ENCODE measurements at places on chromosomes 11 and 22.

DNA sequence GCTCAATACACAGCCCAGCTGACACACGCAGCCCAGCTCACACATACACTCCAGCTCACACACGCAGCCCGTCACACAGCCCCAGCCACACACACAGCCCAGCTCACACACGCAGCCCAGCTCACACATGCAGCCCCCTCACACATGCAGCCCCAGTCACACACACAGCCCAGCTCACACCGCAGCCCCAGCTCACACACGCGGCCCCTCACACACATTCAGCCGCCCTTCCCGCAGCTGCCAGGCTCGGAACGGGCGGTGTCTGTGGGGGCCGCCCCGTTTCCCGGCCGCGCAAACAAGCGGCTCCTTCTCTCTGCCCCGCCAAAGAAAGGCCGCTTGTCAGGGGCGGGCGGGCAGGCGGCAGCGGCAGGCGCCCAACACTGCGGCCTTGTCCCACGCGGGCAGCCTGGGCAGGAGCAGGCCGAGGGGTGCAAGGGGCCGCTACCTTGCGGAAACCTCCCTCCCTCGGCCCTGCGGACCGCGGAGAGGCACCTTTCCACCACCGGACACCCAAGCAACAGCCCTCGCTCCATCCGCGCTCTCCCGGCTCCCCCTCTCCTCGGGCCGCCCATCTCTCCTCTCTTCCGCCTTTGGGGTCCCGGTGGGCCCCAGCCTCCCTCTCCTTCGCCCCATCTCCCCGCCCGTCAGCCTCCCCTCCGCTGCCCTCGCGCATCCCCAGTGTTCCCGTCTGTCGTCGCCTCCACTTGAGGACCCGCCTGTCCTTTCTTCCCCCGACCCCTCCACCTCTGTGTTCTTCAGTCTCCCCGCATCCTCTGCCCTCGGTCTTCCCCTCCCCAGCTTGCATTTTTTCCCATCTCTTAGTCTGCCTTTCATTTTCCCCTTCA lies 2.2 kb downstream of the PHLDB1 start:
- no peak for DNase-seq

GRCh38 chr11:92500453-92500852 lies 275.8 kb downstream of the FAT3 start:
- DNase-seq: no peak

- no peak for DNase-seq
Measured at GRCh38 chr11:123082977-123083376, 21.0 kb upstream of the HSPA8 start.

GRCh38 chr22:46935506-46936377 lies 173.3 kb downstream of the TBC1D22A start:
- no peak for DNase-seq

- DNase-seq: no peak
Measured at GRCh38 chr11:36631774-36632173, 33.7 kb upstream of the RAG2 start.

DNA sequence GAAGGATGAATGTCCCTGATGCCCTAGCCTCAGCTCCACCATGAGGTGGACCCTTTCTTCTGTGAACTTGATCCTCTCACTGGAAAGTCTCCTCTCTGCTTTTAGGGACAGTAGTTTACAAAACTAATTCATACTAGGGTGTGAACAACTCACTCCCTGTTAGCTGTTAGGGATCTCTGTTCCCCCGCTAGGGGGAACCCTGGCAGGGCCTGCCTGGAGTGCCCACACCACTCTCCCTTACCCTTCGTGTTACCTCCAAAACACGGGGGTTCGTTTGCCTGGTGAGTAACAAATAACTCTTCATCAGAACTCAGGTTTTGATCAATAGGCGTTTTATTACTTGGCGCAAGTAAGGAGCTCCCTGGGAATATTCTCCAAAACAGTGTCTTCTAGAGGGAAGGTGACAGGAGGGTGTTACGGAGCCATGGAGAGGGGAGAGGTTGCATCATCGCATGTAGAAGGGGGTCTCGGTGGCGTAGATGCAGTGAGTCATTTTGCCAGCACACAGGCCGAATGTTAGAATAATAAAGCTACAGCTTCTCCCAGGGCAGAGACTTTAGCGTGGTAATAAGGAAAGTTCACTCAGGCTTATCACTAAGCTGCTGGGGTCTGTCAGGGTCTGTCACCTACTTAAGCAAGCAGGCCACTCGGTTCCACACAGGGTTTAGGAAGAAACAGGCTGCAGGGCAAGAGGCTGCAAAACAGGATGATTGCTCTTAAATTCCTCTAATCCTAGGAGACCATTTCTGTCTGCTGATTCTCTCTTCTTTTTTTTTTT lies 45.8 kb downstream of the C11orf96 start:
- DNase-seq: no peak

DNA sequence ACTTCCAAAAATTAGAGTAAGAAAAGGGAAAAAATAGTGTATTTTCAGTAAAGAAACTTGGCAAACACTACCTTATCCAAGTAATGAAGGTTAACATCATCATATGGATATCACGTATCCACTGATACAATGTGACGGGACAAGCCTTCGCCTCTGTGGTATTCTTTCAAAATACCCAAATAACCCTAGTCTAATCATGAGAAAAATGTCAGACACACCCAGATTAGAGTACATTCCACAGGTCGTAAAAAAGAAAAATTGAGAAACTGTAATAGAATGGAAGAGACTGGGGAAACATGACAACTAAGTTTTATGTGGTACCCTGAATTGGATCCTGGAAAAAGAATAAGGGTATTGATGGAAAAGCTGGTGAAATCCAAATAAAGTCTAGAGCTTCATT lies 48.9 kb downstream of the NARS2 start:
- DNase-seq: no peak

DNA sequence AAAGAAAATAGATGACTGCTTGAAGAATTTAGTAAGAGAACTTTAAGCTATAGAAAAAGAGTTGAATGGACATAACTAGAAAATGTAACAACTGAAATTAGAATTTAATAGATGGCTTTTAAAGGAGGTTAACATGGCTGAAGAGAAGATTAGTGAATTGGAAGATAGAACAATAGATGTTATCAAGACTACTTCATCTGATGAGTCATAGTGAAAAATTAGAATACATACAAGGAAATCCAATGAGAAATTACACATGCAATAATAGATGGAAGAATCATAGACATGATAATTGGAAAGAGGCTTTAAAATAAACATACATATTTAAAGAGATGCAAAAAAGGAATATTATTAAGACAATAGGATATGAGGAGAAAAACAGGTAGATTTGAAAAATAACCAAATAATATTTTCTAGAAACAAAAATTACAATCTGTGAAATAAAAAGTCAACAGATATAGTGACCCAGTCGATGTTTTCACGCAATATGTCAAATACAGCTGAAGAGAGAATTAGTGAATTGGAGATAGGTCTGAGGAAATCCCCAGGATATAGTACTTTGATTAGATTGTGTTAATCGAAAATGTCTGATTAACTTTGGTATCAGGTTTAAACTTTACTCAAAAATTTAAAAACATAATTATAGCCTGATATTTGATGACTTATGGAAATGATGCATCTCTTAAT lies 28.2 kb downstream of the CAT start:
- no peak for DNase-seq

DNA sequence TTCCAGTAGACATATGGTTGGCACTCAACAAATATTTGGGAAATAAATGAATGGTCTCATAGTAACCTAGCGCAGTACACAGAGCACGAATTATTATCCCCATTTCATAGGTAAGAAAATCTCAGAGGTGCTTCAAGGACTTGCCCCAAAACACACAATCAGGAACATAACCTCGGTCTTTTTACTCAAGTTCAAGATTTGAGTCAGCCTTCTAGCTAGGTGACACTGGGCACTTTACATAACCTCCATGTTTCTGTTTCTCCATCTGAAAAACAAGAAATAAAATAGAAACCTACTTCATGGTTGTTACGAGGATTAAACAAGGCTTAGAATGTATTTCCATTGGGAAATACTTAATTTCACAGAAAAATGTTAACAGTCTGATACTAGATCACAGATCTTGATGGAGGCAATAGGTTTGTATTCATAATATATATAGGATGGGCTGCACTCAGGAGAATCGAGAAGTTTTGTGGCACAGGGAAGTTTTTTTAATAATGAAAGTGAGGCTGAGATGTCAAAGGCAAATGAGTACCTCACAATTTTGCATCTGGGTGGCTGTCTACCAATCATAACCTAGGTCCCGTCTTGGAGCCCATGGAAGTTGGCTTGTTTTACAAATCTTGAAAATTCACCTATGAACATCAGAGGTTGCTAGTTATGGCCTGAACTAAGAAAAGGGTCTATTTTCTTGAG lies 147.4 kb upstream of the ZC3H12C start:
- DNase-seq: no peak

DNA sequence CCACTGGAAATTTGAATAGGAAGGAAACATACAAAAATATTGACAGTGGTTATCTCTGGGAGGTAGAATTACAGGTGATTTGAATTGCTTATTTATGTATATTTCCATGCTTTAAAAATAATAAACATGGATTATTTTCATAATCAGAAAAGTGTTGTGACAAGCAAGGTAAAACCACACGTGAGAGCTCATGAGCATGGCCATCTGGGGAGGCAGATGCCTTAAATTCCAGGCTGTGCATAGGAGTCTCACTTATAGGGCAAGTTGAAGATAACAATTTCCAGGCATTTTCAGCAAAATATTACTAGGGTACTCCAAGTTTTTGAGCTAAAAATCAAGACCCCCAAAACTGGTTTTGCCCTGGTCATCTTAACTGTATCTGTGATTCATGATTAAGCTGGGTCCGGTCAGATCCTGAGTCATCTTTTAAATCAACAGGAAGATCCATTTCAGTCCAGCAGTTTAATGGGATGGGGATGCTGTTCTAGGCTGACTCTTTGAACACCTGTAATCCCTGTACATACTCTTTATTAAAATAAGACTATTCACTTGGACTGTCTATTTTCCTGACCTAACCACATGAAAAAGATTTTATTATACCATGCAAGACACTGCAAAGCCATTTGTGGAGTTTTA lies 115.8 kb upstream of the NARS2 start:
- DNase-seq: no peak

- no peak for DNase-seq
Measured at GRCh38 chr11:11808992-11809615, 32.7 kb upstream of the USP47 start.

GRCh38 chr22:39616051-39616450 lies 45.5 kb downstream of the CACNA1I start:
- no peak for DNase-seq

DNA sequence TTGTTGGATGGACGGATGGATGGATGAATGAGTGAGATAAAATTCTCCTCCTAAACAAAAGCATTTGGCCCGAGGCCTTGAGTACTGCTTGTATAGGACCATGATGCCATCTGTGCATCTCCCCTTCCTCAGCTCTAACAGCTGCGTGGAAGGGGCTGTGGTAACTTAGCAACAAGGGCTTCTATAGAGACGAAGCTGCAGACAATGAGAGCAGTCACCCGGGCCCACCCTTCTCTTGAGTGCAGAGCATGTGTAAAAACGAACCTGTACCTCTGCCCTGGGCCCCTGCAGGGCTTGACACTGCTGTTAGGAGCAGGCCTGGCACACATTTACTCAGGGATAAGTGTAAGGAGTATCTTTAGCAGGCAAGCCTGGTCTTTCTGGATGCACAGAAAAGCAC lies 391.5 kb downstream of the CADM1 start:
- no peak for DNase-seq

DNA sequence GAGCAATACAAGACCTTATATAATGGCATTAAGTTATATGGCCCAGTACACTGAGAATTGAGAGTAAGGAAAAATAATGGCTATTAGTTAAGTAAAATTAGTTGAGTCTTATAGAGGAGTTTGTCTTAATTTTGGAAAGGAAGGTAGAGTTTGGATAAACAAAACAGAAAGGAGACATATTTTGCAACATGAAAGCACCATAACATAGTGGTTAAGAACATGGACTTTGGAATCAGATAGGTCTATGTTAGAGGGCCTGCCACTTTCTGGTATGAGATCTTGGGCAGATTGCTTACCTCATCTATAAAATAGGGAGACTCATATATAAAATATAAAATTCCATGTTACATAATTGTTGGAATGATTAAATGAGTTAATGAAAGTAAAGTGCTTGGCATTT lies 68.9 kb downstream of the CSTPP1 start:
- no peak for DNase-seq

GRCh38 chr11:34329876-34330275 lies 27.9 kb downstream of the ABTB2 start:
- DNase-seq: no peak

DNA sequence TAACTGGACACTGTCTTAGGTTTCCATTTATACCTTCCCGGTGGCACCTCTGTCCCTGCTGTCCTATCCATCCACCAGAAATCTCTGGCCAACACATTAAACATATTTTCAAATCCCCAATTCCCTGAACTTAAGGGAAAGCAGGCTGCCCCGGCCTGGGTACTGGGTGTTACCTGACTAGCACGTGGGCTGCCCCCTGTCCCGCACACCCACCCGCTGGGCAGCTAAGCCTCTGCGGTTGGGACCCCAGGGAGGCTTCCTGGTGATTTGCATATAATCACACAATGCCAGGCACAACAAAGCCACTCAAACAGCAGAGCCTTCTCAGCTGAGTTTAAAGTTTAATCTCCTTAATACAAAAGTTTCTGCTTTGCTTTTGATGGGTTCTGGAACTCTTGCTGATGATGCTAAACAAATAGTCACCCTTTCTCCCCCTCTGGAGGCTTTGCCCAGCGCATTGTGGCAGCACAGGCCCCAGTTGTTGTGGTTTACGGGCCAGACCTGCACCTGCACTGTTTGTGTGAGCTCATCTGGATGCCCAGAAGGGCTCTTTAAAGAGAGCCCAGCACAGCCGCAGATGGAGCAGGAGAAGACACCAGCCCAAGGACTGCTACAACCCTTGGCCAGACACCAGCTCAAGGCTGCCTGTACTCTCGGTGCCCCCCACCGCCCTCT lies 59.9 kb upstream of the POU2AF1 start:
- DNase-seq: no peak

DNA sequence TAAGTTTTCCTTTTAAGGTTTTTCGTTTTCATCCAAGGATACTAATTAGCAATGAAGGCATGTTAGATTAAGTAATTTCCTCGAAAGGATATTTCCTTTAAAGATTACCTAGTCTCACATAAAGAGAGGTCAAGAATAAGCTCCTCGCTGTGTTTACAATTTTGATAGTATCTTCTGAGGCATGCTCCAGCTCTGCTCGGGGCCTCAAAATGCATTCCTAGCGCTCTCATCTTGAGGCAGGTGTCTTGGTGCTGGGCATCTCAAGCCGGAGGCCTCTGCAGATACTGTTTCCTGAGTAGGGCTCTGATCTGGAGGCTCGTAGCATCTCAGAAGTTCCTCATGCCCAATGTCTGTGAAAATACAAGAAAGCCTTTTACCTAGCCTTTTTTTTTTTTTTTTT lies 128.6 kb upstream of the SNX19 start:
- no peak for DNase-seq

DNA sequence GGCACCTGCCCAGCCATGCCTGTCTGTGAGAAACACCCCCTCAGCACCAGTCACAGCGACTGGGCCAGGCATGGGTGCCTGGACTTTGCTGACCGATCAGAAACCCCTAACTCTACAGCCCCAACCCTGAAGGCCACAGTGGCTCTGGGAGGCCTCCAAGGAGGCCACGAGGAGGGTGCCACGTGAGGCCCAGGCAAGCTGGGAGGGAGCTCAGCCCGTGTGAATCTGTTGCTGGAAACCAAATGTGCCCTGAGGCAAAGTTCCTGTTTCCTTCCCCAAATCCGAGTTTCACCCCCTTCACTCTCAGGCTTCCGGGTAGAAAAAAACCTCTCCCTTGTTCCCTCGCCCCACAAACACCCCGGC lies 1.3 kb downstream of the UNC93B1 start:
- no peak for DNase-seq

Data from bone marrow (tissue), 2 donors.